ENCODE measurements at places on chromosomes 12 and 14. TPM values are rescaled to one million over a fixed set of nuclear protein-coding genes. Genes with fewer than 3 reads are reported as not detected.

CYP27B1 gene
- total RNA-seq, result 0.56 TPM

INHBC gene
- total RNA-seq, result not detected

OAS1 gene
- total RNA-seq, result not detected

TSPAN19 gene
- not detected for total RNA-seq

GPX2 gene
- total RNA-seq, result not detected

GRCh38 chr14:26621364-26621763 is 23.5 kb upstream of the NOVA1 start:
- H3K27ac ChIP-seq, result no peak overlapping the region
- DNase-seq, result no peak
- no peaks in the 10 kb centered on the region for H3K4me1 ChIP-seq
- H3K36me3 ChIP-seq, result no peaks in the 10 kb centered on the region

DNA sequence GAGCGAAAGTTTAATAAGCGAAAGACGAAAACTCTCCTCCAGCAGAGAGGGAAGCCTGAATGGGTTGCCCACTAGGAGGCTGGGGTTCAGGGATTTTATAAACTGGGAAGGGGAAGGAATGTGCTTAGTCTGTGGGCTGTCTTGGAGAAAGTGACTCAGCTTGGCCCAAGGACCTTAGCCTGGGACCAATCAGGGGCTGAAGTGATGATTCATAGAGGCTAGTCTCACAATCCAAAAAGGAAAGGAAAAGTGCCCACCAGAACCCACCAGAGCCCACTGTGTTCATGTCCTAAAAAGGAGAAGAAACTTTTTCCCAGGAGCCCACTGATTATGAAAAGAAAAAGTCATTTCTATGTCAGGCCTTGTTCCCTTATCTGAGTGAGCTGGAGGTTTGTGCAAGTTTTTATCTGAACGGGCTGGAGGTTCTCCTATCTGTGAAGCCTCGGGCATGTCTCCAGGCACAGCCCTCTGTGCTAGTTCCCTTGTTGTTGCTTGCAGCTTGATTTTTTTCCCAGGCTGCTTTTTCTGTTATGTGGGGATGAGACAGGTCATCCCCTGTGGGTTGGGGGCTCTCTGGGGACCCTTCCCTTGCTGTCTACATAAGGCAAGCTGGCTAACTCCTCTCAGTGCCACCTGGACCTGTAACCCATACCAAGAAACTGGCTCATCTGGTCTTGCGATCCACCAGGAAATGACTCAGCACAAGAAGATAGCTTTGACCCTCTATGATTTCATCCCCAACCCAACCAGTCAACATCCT is 8.3 kb upstream of the GOLGA5 start:
- peak overlapping the region; percentile 92 for H3K27ac ChIP-seq
- peak; percentile 91 for DNase-seq
- H3K36me3 ChIP-seq, result no peaks in the 10 kb centered on the region
- no peak overlapping the region for H3K4me3 ChIP-seq
- no peaks in the 10 kb centered on the region for H3K27me3 ChIP-seq

DNA sequence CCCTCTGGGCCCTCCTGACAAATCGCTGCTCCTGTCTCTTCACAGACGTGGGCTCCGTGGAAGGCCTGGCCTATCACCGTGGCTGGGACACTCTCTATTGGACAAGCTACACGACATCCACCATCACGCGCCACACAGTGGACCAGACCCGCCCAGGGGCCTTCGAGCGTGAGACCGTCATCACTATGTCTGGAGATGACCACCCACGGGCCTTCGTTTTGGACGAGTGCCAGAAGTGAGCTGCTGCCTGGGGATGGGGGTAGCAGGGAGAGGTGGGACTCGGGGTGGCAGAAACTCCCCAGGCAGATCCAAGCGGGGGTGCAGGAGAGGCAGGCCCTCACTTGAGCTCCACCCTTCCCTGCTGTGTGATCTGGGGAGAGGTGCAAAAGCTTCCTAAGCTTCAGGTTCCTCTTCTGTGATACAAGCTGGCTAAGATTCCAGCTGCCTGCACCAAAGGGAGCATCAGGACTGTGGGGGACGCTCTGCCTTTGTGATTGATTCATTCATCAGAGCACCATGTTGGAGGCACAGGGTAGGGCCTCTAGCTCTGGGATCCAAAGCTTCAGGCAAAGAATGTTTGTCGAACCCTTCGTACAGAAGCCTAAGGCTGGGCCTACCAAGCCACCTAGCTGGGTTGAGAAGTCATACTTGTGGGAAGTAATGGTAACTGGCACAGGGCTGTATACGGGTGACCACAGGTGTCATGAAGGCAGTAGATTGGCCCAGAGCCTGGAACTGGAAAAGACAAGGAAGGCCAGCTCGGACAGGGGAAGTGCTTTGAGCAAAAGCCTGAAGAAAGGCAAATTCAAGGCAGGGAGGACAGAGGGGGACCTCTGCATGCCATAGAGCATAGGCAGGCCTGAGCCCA is 29.1 kb upstream of the NXPH4 start:
- H3K27me3 ChIP-seq, result no peaks in the 10 kb centered on the region
- peaks cover 96% of the 10 kb centered on the region for H3K36me3 ChIP-seq
- DNase-seq, result no peak
- H3K27ac ChIP-seq, result no peak overlapping the region
- no peaks in the 10 kb centered on the region for H3K4me1 ChIP-seq

DNA sequence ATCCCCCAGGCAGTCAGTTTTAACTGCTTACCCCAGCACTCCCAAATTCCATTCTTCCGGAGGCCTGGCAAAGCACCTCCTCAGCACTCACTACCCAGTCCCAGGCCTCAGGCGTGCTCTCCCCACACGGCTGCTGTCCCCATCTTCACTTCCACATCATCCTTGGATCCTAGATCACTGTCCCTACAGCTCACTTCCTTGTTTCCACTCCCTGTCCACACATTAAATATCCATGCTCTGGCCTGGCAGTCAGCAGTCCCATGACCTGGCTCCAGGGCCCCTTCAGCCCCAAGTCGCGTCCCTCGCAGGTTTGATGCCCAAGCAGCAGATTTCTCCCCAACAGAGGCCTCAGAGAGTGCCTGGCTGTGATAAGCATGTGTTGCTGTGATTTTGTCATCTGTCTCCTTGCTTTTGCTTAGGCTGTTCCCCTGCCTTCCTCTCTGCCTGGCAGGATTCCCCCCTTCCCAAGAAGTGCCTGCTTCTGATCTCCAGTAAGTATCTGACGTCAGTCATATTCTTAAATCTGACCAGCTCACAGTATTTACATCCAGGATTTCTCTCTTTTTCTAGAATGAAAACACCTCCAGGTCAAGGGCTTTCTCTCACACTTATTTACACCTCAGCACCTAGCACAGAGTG is 241.7 kb downstream of the ZFP36L1 start:
- no peak overlapping the region for H3K4me3 ChIP-seq
- DNase-seq, result no peak
- H3K27ac ChIP-seq, result peak overlapping the region; percentile 51
- peaks cover 39% of the 10 kb centered on the region for H3K4me1 ChIP-seq
- no peaks in the 10 kb centered on the region for H3K27me3 ChIP-seq
- H3K36me3 ChIP-seq, result no peaks in the 10 kb centered on the region

- no peak overlapping the region for H3K27ac ChIP-seq
- H3K4me3 ChIP-seq, result no peak overlapping the region
- DNase-seq, result peak; percentile 78
These were observed 48.6 kb upstream of the PPP1R12A start for GRCh38 chr12:79983492-79983891.

GRCh38 chr12:10554228-10554755 is 48.6 kb downstream of the EIF2S3B start:
- H3K4me3 ChIP-seq, result no peak overlapping the region
- H3K4me1 ChIP-seq, result no peaks in the 10 kb centered on the region
- peaks cover 17% of the 10 kb centered on the region for H3K27me3 ChIP-seq
- H3K36me3 ChIP-seq, result no peaks in the 10 kb centered on the region
- no peak for DNase-seq
- no peak overlapping the region for H3K27ac ChIP-seq

DNA sequence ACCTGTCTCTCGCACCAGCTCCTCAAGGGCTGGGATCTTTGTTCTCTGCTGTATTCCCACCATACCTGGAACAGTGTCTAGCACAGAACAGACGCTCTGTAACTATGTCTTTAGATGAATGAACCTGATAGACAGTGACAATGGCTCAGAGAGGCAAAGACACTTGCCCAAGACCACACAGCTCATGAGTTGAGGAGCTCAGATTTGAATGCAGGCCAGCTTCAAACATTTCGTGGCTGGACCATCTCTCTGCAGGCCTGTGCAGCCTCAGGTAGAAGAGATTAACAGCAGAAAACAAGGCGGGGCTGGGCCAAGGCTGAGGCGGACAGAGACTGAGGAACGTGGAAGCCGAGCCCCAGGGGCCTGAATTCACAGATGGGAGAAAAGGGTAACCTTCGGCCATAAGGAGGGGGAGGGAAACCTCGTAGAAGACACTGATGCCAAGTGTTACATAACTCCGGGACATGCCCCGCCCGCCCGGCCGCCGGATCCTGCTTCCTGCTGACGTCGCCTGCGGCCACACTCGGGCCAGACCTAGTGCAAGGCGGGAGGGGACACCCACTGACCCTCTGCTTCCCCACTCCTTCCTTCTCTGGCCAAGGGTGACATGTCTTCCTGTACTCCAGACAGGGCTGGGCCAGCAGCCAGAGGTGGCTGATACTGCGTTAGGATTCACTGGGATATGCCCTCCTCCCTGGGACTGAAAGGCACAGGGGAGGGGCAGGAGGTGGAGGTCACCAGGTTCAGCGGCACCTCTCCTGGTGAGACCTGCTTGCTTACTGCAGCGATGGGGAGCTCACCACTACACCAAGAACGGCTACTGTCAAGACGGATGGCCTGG is 86.8 kb downstream of the RFLNA start:
- H3K27ac ChIP-seq, result peak overlapping the region; percentile 78
- peaks cover 64% of the 10 kb centered on the region for H3K36me3 ChIP-seq
- H3K4me1 ChIP-seq, result peaks cover 56% of the 10 kb centered on the region
- H3K4me3 ChIP-seq, result no peak overlapping the region
- peak; percentile 59 for DNase-seq

GRCh38 chr14:31207287-31207754 is 272 bp downstream of the HECTD1 start:
- peak overlapping the region; percentile 87 for H3K4me3 ChIP-seq
- H3K27me3 ChIP-seq, result no peaks in the 10 kb centered on the region
- DNase-seq, result no peak
- peak overlapping the region; percentile 93 for H3K27ac ChIP-seq
- H3K36me3 ChIP-seq, result peaks cover 2% of the 10 kb centered on the region

DNA sequence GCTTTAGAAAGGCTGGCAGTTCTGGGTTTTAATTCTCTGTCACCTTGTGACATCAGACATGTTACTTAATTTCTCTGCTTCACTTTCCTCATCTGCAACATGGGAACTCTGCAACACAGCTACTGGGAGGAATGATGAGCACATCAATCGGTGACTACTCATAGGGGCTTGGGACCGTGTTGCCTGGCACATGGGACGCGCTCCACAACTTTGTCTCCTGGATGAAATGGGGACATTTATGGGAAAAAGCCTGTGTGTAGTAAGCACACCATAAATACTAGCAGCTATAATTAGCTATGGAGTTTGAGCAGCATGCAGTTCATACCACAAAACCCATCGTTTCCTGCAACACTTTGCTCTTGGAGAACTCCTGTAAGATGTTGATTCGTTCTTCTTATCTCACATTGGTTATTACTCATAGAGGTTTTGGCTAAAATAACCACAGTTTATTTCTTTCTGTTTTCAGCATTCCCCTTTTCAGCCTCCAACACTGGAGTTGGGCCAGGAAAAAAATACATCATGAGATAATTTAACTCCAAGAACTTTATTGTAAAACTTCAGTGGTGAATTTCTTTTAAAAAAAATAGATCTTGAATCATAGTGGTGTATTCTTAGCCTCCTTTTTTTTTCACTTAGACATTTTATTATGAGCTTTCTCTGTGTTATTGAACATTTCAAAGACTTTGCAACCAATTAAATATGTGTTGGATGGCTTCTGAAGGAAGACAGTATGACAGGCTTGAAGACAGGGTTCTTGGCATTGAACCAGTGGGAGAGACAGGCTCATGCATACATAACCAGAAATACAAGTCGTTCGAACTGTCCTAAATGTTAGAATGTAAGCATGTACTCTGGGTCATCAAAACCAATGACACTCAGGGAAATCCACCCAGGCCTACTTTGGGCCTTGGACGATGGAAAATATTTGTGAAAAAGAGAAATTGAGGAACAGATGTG is 72.7 kb downstream of the RIN3 start:
- H3K36me3 ChIP-seq, result peaks cover 11% of the 10 kb centered on the region
- H3K4me1 ChIP-seq, result peaks cover 29% of the 10 kb centered on the region
- peak overlapping the region; percentile 65 for H3K27ac ChIP-seq
- peak; percentile 99 for DNase-seq
- no peaks in the 10 kb centered on the region for H3K27me3 ChIP-seq

DNA sequence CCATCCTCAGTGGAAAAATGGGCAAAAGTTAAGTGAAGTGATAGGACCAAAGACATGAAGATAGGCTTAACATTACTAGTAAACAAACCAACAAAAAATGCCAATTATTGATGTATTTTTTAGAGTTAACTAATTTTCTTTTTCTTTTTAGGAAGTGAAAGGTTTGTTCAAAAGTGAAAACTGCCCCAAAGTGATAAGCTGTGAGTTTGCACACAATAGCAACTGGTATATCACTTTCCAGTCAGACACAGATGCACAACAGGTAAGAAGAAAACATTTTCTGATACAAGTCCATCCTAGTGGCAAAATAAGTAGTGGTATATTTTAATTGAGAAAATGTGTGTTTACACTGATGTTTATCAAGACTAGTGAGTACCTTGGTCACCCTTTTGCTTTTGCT is 39.6 kb downstream of the LARP4 start:
- H3K36me3 ChIP-seq, result peaks cover 30% of the 10 kb centered on the region
- H3K4me1 ChIP-seq, result no peaks in the 10 kb centered on the region
- H3K4me3 ChIP-seq, result no peak overlapping the region
- H3K27me3 ChIP-seq, result no peaks in the 10 kb centered on the region
- DNase-seq, result no peak

DNA sequence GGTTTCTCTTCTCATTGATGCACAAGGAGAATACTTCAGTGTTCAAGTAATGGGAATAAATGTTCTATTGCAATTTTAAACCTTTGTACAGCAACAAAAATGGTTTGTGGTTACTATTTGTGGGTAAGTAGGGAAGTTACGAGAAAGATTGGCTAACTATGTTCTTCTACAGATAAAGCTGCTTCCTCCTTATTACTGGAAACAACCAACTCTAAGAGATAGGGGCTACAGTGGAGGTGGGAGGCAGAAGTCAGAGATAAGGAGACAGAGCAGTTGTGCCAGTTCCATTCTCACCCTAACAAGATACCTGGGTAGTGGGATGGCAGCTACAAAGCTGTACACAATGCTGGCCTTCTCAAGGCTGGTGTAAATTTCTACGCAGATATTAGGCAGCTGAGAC is 16.2 kb downstream of the NOXRED1 start:
- peaks cover 10% of the 10 kb centered on the region for H3K27me3 ChIP-seq
- no peak for DNase-seq
- no peaks in the 10 kb centered on the region for H3K4me1 ChIP-seq
- H3K36me3 ChIP-seq, result no peaks in the 10 kb centered on the region

DNA sequence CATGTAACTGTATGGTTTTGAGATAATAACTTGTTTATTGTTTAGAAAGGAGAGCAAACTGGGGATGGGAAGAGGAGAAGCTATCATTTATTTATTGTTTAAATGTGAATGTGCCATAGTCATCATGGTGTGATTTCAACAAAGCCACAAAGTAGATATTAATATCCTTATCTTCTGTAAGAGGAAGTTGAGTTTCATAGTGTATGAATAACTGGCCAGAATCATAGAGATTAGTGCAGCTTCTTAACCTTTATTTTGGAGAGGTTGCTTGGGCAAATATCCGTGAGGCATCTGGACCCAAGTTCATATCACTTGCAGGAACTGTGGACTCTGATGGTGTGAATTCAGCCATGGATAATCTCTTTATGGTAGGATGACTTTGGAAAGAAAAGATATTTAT is 26.8 kb upstream of the LYZ start:
- H3K27ac ChIP-seq, result no peak overlapping the region
- no peak for DNase-seq
- no peaks in the 10 kb centered on the region for H3K36me3 ChIP-seq
- H3K27me3 ChIP-seq, result peaks cover 4% of the 10 kb centered on the region

Measured in IMR-90 (cell line).